ENCODE measurements at places on chromosomes 7 and 10. TPM values are rescaled to one million over a fixed set of nuclear protein-coding genes. Genes with fewer than 3 reads are reported as not detected.

GRCh38 chr7:157117796-157118195, 20.9 kb upstream of the UBE3C start:
- no peak for DNase-seq

GRCh38 chr7:157003756-157004520, 6.5 kb downstream of the MNX1 start:
- no peak for DNase-seq

DNA sequence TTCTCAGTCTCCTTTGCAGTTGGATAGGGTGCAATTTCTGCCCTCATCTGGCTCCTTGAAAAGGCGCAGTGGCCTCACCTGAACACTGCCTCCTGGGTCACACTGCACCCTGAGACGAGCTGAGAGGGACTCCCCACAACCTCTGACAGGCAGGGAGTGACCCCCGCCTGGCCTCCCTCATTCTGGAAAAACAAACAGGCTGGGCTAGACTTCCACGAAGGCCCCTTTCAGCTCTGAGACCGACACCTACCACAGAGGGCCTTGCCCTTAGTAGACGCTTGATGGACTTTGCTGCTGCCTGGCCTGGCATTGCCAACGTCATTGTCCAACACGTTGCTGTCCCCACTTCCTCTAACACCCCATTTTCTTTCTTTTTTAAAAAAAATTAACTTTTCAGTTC, 8.6 kb downstream of the FAM241B start:
- DNase-seq = no peak

DNA sequence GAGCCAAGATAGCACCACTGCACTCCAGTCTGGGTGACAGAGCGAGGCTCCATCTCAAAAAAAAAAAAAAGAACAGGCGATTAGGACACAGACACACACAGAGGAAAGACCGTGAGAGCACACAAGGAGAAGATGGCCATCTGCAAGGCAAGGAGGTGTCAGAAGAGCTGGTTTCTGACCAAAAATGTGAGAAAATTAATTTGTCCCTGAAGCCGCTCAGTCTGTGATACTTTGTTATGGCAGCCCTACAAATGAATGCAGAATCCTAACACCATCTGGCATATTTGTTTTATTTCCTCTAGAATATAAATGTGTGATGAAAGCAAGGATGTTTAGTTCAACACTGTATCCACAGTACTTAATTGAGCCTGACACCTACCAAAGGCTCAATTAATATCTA, 69.7 kb downstream of the ZFAND4 start:
- no peak for DNase-seq

DNA sequence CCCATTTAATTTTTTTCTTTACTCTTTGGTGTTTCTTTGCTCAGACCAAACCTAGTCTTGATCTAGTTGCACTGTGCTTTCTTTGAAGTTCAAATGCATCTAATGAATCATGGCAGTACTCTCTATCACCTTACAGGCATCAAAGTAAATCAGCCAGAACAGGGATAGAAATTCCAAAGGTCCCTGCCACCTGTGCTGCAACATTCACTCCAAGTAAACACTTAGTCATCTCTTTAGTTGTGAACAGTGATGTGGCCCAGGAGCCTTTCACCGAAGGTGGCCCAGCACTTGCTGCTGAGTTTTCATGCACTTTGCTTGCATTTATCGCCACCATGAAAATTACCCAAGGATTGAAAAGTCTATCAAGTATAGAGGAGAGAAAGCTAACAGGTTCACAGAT, 314.1 kb upstream of the ETV1 start:
- no peak for DNase-seq

- no peak for DNase-seq
Observed at GRCh38 chr10:47318706-47319105, 3.5 kb upstream of the GDF2 start.

- no peak for DNase-seq
Observed at GRCh38 chr7:91876391-91877133, 3.9 kb downstream of the MTERF1 start.

DNA sequence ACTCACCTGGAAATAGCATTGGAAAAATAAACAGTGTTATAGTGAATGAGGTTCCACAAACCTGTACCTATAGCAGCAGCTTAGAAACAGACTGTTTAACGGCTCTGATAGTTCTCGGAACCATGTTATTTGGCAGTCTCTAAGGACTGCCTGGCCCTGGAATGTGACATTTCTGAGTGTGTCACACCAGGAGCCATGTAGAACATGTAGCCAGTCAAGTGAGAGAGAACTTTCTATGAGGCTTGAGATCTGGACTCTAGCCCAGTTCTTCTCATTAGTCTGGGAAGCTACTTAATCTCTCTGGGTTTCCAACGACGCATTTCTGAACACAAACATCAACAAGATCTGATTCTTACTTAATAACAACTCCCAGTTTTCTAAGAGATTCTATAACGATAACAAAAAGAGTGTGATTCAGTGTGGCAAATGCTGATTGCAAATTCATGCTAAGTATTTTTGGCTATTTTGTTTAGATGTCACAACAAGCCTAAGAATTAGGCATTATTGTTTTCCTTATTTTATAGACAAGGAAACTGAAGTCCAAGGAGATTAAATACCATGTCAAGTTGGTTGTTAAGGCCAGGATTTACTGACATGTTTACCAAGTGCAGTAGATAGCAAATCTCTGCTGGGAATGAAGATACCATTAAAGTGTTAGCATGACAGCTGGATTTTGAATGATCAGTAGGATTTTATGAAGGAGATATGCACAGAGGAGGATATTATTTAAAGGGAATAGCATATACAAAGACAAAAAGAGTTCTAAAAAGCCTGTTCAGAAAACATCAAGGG, 47.2 kb downstream of the APBB1IP start:
- DNase-seq = no peak

DNA sequence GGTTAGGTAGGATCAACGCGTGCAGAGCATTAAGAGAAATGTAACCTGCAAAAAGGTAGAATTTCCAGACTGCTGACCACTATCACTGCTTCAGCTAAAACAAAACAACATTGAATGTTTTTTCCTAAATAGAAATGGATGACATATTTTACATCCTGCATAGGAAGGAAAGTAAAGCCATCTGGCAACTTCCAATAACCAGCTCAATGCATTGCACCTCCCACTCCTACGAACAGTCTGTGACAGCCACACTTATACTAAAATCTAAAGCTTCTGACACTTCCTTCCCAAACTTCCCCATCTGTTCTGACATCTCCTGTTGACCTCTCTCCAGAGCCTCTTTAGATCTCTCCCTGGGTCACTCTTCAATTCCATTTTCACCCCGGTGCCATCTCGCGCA, 47.1 kb downstream of the NRCAM start:
- DNase-seq = no peak

- DNase-seq = no peak
Observed at GRCh38 chr7:26865094-26865388, 651 bp upstream of the SKAP2 start.

DNA sequence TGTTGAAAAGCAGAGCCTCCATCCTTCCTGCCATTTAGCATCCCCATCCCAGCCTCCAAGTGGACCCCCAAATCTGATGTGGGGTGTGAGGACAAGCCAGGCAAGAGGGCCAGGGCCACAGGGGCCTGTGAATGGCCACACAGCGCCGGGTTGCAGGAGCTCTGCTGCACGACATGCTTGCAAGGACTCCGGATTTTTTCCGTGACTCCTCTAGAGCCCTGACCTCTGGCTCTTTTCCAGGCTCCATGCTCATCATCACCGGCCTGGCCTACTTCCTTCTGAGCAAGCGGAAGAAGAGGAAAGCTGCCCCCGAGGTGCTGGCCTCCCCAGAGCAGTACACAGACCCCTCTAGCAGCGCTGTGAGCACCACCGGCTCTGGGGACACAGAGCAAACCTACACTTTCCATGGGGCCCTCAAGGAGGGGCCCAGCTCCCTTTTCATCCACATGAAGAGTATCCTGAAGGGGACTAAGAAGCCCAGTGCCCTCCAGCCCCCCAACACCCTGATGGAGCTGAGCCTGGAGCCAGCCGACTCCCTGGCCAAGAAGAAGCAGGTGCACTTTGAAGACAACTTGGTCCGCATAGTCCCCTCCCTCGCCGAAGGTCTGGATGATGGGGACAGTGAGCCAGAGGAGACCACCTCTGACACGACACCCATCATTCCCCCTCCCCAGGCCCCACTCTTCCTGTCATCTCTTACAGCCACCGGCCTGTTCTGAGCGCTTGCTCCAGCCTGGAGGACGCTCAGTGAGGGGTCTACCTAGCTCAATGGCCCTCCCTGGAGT, 23.5 kb downstream of the TMEM72 start:
- no peak for DNase-seq

GRCh38 chr7:134350709-134351108, 34.0 kb upstream of the SLC35B4 start:
- DNase-seq = peak; percentile 3

DNA sequence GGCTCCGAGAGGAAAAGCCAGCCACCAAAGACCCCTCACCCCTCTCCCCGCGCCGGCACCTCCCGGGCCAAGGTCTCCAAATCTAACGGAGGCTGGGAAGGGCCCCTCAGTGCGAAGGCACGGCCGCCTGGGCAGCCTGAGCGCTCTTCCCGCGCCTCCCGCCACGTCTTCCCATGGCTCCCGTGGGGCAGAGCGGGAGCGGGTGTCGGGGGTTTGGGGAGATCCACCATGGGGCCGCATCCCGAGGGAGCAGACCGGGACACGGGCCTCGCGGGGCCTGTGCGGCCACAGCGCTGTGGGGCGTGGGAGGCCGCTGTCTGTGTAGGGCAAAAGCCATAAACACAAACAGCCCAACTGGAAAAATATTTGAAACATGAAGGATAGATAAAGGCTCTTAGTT, 22.4 kb downstream of the GPER1 start:
- no peak for DNase-seq

- no peak for DNase-seq
Observed at GRCh38 chr7:4241791-4242190, 440.3 kb upstream of the FOXK1 start.

Gene IKZF1
- total RNA-seq = 277 TPM

Gene CAMK2G
- total RNA-seq = 17.8 TPM

Gene FAM25G
- not detected for total RNA-seq

Gene PON1
- total RNA-seq = not detected

Gene CALML5
- total RNA-seq = not detected

Gene SYT15
- 0.98 TPM for total RNA-seq

Gene FGL2
- total RNA-seq = 0.95 TPM

Measured in activated CD8-positive, alpha-beta T cell treated with anti-CD3 and anti-CD28 coated beads for 36 hours (primary cell).